ENCODE measurements at places on chromosomes 7 and 10.
A peak's percentile ranks its signal among the peaks of the same experiment; 100 is the strongest.

GRCh38 chr7:105538339-105538738 lies 6.3 kb downstream of the RINT1 start:
- no peak for DNase-seq

DNA sequence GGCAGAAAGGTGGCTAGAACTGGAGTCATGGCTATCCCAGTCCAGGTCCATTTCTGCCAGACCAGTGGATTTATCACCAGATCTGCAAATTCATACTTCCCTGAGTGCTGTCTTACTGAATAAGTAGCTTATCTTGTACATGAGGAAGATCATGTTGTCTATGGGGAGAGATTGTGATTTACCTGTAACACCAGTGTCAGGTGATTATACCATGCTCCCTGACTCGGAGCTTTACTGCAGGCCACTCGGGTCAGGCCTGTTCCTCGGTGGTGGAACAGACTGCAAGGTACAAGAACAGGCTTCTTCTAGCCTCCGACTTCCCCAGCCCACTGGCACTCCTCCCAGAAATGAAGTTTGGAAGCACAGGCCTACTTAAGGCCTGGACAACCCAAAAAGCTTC lies 42.6 kb upstream of the DLG5 start:
- no peak for DNase-seq

- peak; percentile 77 for DNase-seq
Measured at GRCh38 chr7:151736403-151736909, 140.5 kb downstream of the PRKAG2 start.

- DNase-seq = no peak
Measured at GRCh38 chr7:106462914-106463482, 178.2 kb upstream of the NAMPT start.

GRCh38 chr10:20993830-20994527 lies 96.9 kb upstream of the NEBL start:
- DNase-seq = no peak

DNA sequence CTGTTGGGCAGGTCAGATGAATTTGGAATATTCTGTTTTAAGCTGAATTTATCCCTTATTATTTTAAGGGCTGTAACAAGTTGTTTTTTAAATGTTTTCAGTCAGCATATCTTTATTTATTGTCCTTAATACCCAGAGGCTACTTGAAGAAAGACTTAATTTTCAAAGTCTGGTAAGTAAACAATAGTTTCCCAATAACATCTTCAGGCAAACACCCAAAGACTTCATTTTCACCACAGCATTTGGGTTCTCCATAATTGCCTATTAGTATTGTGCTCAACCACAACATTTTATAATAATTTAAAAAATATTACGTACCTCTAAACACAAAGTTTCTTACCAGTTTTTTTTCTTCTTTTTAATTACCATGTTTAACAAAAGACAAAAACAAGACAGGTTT lies 60.0 kb upstream of the MKLN1 start:
- DNase-seq = no peak

GRCh38 chr10:16360001-16360400 lies 76.8 kb upstream of the PTER start:
- DNase-seq = no peak

GRCh38 chr7:144513334-144513733 lies 109.8 kb upstream of the NOBOX start:
- no peak for DNase-seq

DNA sequence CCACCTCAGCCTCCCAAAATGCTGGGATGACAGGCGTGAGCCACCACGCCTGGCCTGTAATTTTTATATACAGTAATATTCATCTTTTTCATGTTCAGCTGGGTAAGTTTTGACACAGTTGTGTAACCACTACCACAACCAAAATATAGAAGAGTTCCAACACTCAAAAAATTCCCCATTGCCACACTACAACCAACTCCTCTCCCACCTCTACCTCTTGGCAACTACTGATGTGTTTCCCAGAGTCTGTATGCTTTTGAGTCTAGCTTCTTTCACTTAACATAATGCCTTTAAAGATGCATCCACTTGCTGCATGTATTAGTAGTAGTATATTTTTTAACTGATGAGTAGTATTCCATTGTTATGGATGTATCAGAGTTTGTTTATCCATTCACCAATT lies 90.7 kb downstream of the SRPK2 start:
- DNase-seq = no peak

- no peak for DNase-seq
Measured at GRCh38 chr10:102267748-102268147, 22.4 kb downstream of the GBF1 start.

DNA sequence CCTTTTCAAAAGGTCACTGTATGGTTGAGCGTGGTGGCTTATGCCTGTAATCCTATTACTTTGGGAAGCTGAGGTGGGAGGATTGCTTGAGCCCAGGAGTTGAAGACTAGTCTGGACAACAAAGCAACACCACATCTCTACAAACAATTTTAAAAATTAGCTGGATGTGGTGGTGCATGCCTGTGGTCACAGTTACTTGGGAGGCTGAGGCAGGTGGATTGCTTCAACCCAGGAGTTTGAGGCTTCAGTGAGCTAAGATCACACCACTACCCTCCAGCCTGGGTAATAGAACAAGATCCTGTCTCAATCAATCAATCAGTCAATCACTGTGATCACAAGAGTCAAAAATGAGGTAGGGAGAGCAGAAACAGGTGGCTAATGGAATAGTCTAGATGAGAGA lies 97.0 kb downstream of the SUGCT start:
- DNase-seq = no peak

- no peak for DNase-seq
Measured at GRCh38 chr10:115093776-115094408, 727 bp downstream of the ATRNL1 start.

DNA sequence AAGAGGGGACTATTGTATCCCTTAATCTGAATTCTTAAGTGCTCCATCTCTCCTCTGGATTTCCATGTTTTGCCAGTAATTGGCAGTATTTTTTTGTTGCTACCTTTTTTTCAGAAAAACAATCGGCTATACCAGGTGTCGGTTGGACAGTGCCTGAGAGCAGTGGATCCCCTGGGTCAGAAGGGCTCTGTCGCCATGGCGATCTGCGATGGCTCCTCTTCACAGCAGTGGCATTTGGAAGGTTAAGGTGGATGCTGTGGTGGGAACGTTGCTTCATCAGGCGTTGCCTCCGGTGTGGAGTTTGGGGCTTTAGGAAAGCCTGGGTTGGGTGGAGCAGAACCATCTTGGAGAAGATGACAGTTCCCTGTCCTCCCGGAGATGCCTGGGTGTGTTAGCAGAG lies 96.0 kb downstream of the GALNT11 start:
- DNase-seq = no peak

- DNase-seq = no peak
Measured at GRCh38 chr10:31036209-31036608, 4.5 kb upstream of the ZNF438 start.

- no peak for DNase-seq
Measured at GRCh38 chr7:22477876-22478450, 22.0 kb downstream of the STEAP1B start.

GRCh38 chr10:94859086-94859485 lies 79.4 kb upstream of the CYP2C9 start:
- no peak for DNase-seq

- no peak for DNase-seq
Measured at GRCh38 chr7:145779140-145779539, 337.5 kb upstream of the CNTNAP2 start.

DNA sequence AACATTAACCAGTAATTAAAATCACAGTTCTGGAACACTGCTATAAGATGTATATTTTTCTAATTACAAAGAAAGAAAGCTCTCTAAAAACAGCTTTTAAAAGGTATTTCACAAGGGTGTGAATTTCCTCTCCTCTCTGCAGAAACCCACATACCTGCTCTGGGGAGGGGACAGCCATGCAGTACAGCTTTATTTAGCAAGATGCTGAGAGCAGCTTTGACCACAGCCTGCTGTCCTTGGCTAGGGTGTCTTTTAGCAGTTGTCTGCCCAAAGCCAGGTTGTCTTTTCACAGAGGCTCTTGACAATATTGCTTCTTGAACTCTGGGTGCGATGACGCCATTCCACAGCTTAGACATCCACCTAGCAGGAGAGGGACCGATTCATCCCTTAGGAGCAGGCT lies 148.3 kb downstream of the CTTNBP2 start:
- DNase-seq = no peak

- DNase-seq = no peak
Measured at GRCh38 chr10:91975438-91975837, 51.9 kb downstream of the BTAF1 start.

GRCh38 chr7:144546782-144547181 lies 143.3 kb upstream of the NOBOX start:
- DNase-seq = no peak

DNA sequence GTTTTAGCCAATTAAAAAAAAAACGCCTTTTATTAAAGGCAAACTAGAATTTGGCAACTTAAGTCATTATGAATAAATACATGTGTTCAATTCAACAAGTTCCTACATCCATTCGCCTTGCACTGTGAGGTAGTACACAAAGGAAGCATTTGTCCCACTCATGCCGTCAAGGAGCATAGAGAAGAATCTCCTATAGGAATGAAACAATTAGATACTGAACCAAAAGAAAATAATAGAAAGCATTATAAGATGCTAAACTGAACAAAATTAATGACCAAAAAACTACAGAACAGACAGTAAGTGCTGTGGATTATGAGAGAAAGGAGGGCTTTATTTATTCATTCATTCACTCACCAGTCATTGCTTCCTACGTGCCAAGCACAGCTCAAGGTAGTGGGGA lies 42.2 kb downstream of the SNX13 start:
- DNase-seq = no peak

DNA sequence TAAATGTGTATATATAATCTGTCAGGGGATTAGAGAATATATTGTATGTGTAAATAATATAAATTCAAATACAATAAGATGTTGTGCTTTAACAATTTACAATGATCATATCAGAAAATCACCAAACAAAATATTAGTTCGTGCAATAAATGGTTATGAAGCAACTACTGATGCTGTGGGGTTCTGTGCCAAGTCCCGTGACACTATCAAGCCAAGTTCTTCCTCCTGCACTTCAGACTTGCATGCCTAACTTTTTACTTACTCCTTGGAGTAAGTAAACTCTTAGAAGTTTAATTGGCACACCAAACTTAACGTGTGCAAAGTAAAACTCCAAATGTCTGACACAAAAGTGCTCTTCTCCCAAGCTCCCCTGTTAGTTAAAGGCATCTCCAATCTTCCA lies 26.5 kb upstream of the TMEM254 start:
- no peak for DNase-seq

DNA sequence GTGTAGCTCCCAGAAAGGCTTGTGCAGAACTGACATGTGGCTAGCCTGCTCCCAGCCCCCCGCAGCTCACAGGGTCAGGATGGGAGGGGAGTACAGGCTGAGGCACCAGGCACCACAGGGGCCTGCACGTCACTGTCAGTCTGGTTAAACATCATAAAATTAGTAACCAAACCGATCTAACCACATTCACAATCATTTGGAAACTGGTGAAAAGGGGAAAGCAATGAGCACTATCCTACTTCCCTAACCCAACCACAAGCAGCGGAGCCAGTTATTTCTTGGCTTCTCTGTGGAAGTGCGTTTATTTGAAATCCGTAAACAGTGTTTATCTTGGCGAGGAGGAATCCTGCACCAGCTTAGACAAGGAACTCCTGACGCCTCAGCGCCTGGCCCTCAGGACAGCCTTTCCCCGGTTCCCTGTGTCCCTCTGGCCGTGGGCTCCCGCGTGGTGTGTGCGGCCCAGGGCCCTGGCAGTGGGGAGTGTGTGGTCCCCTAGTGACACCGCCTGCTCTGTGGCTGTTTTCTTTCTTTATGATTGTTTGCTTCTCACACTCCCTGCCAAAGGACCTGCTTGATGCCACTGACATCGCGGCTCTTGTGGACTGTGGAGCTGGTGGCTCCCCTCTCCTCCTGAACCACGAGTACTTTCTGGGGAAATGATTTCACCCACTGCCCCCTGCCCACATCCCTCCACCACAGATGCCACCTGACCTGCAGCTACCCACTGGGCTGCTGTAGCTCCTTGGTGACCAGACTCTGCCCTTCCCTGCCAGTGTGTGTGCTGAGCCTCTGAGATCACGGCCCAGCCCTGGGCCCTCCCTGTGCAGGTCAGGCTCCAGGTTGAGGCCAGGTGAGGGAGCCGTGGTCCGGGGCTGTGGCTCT lies 38.0 kb downstream of the INPP5A start:
- DNase-seq = no peak

DNA sequence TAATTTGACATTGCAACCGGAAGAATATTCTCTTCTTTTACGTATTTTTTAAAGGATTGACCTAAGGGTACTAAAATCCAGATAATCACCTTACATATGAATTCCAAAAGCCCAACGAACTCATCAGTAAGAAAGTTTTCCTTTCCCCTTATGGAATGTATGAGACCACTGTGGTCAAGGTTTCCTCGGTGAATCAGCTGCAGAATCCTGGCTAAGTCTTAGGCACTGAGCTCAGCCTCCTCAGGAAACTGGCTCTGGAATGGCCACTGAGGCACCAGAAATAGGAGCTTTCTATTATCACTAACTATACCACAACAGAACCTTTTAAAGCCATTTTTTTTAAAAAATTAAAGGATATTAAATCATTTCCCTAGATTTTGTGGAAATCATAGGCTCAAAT lies 21.0 kb downstream of the SVIL start:
- DNase-seq = no peak

- no peak for DNase-seq
Measured at GRCh38 chr7:93298671-93299070, 66.5 kb downstream of the VPS50 start.

DNA sequence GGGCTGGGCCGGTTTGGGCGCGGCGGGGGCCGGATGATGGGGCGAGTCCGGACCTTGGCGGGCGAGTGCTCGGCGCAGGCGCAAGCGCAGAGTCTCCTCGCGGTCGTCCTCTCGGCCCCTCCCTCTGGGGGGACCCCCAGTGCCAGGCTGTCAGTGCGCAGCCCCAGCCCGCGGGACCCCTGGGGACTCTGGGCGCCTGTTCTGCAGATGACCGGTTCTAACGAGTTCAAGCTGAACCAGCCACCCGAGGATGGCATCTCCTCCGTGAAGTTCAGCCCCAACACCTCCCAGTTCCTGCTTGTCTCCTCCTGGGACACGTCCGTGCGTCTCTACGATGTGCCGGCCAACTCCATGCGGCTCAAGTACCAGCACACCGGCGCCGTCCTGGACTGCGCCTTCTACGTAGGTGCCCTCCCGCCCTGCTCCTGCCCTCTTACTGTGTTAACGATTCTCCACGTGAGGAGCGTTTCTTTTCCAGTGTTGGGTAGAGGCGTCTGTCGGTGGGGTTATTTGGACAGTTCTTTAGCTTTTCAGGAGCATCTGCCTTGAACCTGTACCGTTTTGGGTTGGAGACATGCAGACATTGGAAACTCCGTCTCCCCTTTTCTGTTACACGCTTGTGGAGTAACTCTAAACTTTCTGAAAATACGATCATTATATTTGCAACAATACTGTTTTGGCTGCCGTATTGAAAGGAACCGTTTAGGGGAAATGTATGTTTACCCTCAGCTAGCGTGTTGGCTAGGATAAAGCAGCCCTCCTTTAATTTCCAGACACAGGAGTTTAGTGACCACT lies 706 bp downstream of the BUB3 start:
- no peak for DNase-seq

GRCh38 chr10:1416456-1417037 lies 320.8 kb downstream of the ADARB2 start:
- no peak for DNase-seq

GRCh38 chr10:110643035-110643652 lies 992 bp upstream of the RBM20 start:
- no peak for DNase-seq
